GM13977 (cell line): ENCODE measurements at places on chromosomes 5 and 9.
A peak's percentile ranks its signal among the peaks of the same experiment; 100 is the strongest.

- no peak for DNase-seq
Measured at GRCh38 chr9:13759551-13759950, 480.1 kb upstream of the MPDZ start.

- DNase-seq, result no peak
Measured at GRCh38 chr5:149166591-149167100, 25.4 kb downstream of the ABLIM3 start.

GRCh38 chr5:55899344-55899743 lies 48.2 kb downstream of the IL31RA start:
- DNase-seq, result no peak

DNA sequence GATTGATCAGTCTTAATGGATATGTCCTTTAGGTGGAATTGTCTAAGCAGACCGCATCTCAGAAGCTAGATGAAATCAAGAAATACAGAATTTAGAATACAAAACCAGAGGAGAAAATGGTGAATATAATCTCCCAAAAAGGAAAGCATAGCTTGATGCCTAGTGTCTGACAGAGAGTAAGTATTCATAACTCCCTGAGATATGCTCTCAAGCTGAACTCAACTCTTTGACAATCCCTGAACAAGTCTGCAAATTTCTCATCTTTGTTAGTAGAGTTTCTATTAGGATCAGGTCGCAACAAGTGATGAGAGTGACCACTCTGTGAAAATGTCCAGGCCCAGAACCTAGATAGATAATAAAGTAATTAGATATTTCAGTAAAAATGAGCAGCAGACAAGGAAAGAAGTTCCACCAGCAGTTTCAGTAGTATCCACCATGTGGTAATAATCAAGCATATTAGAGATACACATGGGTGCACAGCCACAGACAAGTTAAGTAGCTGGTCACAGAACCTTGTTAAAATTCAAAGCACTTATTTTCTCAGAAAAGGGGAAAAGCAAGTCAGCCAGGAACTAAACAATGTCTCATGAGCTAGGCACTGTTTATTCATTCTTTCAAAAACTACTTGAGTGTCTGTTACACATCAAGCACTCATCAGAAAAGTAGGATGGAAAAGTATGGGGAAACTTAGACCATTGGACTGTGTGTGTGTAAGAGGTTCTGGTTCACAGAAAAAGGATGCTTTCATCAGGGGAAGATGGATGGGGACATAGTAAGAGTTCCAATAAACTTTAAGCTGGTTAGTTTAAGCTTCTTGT lies 481.5 kb upstream of the TUSC1 start:
- DNase-seq, result no peak

GRCh38 chr5:138927979-138928378 lies 52.8 kb upstream of the LRRTM2 start:
- DNase-seq, result no peak

DNA sequence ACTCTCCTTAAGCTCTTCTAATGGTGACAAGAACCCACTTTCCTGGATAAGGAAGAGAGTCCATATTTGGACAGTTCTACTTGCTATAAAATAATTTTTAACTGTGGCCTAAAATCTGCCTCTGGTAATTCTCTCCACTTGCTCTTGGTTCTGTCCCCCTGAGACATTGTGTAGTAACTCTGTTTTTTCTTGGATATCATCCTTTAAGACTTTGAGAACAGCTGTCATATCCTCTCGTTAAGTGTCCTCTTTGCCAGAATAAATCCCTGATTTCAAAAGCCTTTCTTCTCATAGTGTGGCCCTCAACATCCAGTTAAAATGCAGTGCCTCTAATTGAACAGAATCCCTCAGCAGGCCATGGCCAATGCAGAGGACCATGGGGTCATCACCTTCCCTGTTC lies 101.5 kb downstream of the ARHGEF28 start:
- no peak for DNase-seq

GRCh38 chr5:180618829-180619562 lies 27.7 kb upstream of the SCGB3A1 start:
- no peak for DNase-seq

GRCh38 chr5:89343666-89344065 lies 460.7 kb upstream of the MEF2C start:
- DNase-seq, result peak; percentile 28

DNA sequence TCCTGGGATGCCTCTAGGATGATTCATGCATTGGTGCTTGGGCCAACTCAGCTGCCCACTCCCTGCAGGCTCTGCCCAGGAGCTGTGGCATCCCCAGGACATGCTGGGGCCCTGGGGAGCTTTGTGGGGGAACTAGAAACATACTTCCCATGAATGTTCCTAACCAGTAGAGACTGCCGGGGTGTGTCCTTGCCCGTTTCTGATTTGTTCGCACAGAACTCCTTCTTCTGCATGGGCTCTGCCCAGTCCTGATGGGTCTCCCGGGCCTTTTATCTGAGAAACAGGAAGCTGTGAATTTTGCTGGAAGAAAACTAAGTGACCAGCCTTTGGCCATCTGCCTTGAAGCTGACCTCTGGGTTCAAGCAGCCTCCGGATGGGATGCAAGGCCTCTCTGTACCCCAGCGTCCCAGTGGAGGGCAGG lies 71.6 kb upstream of the RNU6ATAC start:
- no peak for DNase-seq

DNA sequence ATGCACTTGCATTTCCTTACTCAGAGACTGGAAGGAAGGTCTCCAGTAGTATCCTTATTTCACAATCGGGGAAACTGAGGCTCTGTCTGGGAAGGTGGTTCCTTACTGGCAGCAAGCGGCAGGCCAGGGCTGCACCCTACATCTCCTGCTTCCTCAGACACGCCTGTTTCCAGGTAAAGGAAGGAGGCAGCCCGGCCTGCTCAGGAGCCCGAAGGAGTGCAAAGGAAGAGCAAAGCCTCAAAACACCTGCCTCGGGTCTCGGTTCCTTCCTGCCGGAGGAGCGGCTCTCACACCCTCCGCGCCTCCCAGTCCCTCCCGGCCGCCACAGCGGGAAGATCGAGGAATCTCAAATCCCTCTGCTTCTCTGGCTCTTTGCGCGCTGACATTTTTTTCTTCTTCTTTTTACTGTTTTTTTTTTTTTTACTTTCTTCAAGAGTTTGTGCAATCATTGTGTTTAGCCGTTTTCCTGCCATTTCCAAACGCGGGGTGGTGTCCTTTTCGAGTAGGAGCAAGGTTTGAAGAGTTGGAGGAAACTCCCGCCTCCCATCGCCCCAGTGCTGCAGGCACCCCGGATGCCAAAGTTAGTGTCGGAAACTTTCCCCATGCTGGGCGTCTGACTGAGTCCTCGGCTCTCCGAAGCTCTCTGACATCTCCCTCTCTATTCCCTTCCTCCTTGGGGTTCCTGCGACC lies 1.0 kb downstream of the GGTA1 start:
- DNase-seq, result peak; percentile 50

GRCh38 chr5:171945066-171945465 lies 61.4 kb downstream of the FBXW11 start:
- DNase-seq, result no peak

DNA sequence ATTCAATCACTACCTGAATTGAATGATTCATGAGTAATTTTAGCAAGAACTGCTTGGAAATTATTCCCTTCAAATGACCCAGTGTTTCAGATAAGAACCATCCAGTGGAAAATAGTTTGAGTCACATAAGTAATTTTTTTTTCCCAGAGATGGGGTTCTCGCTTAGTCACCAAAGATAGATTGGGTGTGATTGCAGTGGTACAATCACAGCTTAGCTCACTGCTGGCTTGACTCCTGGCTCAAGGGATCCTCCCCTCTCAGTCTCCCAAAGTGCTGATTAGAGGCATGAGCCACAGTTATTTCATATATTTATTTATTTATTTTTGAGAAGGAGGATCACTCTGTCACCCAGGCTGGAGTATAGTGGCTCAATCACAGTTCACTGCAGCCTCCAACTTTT lies 574.5 kb upstream of the ARRDC3 start:
- DNase-seq, result no peak

DNA sequence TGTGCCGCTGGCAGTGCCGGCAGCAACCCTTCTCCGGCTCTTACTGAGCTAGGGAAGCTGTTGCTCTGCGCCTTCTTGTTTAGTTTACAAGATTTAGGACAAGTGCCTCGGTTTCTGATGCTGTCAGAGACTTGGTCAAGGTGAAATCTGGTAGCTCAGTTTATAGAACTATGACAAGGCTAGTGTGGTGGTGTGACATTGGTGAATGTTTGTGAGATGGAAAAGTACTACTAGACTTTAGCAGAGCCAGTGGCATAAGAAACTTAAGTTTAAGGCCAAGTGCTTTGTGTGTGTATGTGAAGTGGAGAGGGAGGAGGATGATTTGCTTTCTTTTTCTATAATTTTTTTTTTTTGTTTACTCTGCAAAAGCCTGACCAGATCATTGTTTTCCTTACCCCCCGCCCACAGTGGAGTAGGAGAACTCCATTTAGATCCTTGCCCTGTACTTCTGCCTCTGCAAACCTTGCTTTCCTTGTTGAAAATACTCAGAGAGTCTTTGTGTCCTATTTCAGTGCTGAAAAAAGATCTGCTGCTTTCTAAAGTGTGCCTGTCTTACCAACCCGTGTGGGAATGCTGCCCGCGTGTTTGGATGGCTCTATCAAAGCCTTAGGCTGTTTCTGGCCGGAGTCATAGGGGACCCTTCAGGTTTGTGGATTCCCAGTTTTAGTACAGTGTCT lies 75.9 kb downstream of the TRIO start:
- DNase-seq, result no peak
